GM04504 (cell line): ENCODE measurements at places on chromosomes 3 and 15.

DNA sequence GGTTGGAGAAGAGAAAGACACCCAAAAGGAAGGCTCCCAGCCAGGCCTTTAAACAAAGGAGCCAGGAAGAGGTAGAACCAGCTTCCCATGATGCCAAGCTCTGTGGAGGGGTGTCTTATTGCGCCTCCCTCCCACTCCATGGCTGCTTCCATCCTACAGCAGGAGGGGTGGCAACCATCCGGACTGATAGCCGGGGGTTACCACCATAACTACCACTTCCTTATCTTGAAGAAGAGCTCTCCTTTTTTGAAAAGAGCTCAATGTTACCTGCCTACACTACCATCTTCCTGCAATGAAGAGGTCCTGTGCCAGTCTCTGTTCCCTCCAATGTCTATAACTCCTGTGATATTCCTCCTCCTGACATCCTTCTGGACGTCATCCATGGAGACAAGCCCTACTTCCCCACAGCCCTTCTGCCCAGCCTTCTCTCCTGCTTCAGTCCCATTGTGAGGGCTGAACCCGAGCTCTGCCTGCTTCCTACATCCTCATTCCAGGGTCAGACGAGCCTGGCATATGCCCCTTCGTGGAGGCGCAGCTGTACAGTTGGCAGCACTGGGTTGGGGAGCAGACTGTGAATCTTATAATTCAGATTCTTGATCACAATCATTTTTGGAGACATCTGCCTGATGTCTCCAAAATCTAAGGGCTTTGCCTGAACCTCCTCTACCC is 8.5 kb downstream of the CCDC9B start:
- no peak for DNase-seq

- peak; percentile 22 for DNase-seq
Measured at GRCh38 chr3:45092132-45093031, 53.8 kb downstream of the CDCP1 start.

- DNase-seq, result no peak
Measured at GRCh38 chr3:105233010-105233409, 133.7 kb upstream of the ALCAM start.

DNA sequence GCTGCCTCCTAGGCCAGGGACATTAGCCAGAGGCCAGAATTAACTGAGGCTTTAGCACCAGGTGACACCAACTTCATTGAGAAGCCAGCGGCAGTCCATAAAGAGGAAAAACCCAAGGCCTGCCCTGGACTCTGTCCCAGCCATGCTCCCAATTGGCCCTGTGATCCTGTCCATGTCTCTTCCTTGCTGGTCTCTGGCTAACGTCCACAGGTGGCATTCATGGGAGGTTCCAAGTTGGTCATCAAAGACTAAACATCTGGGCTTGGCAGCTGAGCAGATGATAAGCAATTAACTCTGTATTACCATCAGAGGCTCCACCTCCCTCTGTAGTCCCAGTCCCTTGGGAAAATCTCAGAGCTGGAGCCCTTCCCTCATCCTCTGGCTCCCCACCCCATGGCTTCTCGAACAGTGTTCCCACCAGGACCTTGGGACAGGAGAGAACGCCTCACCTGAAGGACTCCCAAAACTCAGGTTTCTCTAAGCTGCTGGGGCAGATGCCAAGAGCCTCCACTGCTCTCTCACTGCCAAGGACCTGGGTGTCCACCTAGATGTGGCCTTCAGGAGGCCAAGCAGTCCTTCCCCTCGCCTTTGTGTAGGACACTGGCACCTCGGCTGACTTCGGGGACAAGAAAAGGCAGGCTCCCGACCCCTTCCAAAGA is 40.4 kb downstream of the GOLGA6A start:
- DNase-seq, result no peak

DNA sequence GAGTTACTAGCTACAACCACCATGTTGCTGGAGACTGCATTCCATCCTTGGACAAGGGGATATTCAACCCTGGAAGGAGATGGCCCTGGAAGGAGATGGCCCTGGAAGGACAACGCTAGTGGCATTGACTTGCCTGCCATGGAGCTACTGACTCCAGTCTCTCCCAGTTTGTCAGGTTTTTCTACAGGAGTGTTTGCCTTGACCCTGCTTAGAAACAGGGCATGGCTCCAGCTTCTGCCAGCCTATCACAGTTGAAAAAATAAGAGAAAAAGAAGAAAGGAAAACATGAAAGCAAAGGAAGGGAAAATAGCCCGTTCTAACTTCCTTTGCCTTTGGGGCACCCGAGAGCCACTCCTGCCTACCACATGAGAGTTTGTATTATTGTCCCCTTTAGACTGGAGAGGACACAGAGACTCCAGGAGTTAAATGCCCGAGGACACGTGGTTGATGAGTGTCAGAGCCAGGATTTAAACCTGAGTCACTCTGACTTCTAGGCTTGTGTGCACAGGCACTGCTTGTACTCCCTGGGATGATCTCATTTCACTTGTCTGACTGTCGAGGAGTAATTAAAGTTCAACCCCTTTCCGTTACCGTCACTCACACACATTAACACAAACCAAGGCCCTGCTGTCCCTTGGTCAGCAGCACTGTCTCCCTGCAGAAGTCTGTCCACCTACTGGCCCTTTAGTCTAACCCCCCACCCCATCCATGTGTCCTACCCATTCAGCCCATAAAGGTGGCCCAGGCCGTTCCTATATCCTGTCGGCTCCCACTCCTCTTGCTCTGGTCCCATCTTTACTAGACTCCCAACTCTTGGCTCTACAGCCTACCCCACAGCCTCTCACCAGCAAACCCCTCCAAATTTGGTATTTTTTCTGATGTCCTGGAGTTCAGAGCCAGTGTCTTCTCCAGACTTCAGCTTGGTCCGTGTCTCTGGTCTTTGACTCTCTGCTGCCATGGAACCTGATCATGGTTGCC is 46.1 kb downstream of the C2CD4A start:
- DNase-seq, result peak; percentile 71

DNA sequence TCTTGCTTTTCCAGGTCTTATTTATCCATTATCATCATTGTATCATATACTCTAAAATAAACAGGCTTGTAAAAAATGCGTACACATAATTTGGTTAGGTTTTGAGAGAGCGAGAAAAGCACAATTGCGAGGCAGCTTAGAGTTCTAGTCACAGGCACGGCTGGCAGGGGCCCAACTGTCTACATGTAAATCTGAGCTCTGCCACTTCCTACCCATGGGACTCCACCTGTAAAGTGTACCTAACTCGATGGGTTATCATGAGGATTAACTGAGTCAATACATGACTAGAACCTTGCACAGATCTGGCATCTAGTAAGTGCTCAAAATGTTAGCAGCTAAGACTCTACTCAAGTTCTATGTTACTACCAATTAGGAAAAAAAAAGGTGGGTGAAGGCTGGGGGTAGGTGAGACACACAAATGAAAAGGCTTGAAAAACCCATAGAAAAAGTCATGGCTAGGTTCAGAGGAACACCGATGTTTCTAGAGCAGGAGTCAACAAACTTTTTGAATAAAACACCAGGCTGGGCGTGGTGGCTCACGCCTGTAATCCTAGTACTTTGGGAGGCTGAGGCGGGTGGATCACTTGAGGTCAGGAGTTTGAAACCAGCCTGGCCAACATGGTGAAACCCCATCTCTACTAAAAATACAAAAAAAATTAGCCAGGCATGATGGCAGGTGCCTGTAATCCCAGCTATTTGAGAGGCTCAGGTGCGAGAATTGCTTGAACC is 36.2 kb downstream of the GLB1 start:
- no peak for DNase-seq

GRCh38 chr3:48411041-48411588 is 18.8 kb downstream of the PLXNB1 start:
- no peak for DNase-seq

GRCh38 chr15:67590191-67590590 is 47.7 kb downstream of the MAP2K5 start:
- no peak for DNase-seq

- DNase-seq, result no peak
Measured at GRCh38 chr3:112654492-112654891, 13.5 kb upstream of the CCDC80 start.

GRCh38 chr15:98746375-98747155 is 98.2 kb downstream of the IGF1R start:
- no peak for DNase-seq

- no peak for DNase-seq
Measured at GRCh38 chr3:126664591-126665214, 9.8 kb upstream of the TXNRD3 start.

DNA sequence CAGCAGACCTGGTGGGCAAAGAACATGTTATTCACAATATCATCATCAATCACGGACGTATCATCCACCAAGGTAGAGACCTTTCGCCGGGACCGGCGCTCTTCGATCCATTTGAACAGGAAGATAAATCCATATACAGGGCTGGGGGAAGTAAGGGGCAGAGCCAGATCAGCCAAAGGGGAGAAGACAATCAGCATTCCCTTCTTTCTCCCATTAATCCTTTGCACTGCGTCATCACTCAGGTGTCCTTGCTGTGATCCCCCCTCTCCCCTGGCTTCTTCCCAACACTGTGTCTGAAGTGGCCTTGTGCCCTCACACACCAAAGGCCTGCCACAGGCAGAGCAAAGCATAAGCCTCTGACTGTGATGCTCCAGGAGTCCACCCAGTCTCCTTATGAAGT is 36.4 kb downstream of the SEMA3G start:
- no peak for DNase-seq

GRCh38 chr15:55791551-55792400 is 48.8 kb upstream of the PRTG start:
- DNase-seq, result peak; percentile 47

DNA sequence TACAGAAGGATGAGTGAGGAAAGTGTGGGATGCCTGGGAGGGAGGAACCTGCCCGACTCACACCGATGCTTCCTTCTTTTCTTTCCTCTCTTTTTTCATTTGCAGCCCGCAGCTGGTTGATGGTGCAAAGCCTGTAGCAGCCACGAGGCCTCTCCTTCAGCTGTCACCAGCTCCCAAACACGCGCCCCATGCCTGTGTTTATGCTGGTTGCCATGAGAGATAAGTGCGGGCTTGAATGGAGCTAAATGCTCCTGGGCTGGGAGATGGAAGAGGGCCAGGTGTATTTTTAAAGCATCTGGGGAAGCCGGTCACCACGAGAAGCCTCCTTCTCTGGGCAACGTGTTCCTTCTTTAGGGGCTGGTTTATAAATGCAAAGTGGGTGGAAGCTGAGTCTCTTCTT is 9.3 kb downstream of the COLQ start:
- DNase-seq, result peak; percentile 20

DNA sequence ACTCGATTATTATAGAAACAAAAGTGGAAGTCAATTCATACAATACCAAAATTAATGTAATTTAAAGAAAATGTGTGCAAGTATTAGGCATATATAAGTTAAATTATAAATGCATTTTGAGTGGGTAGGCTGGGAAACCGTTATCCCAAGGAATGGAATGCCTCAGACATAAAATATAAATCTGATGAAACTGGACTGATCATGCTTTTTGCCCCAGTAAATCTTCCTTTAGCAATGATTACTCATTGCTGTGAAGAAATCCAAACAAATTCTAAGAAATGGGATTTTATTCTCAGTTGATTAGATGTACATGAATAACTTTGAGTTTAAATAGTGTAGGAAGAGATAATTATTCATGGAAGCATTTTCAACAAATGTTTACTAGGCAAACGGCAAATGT is 185.5 kb upstream of the KCNMB2 start:
- no peak for DNase-seq

GRCh38 chr3:36903119-36903882 is 41.6 kb downstream of the TRANK1 start:
- DNase-seq, result no peak

DNA sequence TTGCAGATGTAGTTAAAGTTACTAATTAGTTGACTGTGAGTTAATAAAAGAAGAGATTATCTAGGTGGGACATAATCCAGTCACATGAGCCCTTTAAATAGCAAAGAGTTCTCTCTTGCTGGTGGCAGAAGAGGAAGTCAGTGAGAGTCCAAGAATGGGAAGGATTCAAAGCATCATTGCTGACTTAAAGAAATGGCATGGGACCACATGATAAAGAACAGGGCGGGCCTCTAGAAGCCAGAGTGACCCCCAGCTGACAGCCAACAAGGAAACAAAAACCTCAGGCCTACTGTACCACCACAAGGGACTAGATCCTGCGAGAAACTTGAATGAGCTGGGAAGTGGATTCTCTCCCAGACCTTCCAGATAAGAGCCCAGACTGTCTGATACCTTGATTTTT is 447.2 kb upstream of the CCDC54 start:
- no peak for DNase-seq

DNA sequence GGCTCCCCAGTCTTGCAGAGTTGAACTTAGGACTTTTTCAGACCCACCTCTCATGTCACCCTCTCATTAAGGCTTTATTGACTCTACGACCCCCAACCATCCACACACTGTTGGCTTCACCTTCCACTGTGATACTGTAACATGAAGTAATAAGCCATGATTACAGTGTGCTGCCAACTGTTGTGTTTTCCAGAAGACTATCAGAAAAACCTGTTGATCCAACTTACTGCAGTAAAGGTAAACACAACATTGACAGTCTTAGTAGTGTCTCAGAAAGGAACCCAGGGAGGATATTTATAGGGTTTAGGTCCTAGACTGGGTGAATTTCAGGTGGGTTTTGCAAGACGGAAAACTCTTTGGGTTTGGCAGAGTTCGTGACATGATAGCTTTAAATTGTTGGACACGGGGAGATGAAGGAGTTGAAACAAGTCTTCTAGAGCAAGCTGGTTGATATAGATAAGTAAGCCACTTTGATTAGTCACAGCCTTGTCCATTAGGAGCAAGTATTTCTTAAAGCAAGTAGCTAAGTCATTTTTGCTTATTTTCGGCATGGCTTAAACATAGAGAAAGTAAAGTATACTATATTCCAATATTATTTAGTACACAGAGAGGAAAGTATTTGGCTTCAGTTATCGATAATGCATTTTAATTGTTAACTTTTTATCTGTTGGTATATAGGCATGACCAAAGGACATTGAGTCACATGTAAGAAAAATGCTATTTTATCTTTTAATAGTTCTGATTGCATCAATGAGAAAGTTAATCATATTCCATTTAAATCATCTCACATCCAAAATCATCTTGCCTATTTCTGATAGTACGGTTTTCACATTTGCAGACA is 2.4 kb upstream of the COL6A5 start:
- DNase-seq, result no peak

DNA sequence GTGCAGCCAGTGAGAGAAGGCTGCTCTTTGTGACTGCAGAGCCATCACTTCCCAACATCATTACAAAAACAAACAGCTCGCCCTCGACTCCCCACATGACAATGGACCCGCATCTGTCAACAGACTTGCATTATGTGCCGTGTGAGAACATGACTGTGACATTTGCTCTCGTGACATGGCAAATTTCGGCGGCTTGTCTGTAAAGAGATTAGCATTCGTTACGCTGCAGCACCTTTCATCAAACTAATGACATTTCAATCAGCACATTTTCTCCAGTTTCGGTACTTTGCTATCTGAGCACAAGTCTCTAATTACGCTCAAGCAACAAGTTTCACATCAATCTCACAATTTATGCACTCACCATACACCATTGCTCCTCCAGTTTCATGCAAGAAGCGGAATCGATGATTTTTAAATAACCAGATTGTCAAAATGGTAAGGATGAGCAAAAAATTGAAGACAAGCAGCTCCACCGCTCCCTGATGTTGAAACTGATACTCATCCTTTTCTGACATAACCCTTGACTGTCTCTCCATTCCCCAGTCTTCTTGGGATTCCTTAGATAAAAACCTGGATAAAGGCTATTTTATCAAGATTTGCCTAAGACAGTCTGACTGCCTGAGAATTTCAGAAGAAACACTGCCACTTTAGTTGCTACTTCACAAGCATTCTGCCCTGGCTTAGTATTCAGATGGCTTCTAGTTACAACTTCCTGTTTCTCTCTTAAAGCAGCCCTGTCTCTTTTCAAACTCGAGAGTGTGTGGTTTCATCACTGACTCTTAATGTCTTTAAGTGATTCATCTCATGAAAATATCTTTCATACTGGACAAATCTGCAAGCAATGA is at the start of gene SLC9A9:
TSS of gene SLC9A9 (minus strand) at position 682 of the 845 bp plus-strand sequence. CDS start at position 536, 146 bp downstream.
- peak; percentile 57 for DNase-seq
